ENCODE measurements at places on chromosomes 12 and 14.

DNA sequence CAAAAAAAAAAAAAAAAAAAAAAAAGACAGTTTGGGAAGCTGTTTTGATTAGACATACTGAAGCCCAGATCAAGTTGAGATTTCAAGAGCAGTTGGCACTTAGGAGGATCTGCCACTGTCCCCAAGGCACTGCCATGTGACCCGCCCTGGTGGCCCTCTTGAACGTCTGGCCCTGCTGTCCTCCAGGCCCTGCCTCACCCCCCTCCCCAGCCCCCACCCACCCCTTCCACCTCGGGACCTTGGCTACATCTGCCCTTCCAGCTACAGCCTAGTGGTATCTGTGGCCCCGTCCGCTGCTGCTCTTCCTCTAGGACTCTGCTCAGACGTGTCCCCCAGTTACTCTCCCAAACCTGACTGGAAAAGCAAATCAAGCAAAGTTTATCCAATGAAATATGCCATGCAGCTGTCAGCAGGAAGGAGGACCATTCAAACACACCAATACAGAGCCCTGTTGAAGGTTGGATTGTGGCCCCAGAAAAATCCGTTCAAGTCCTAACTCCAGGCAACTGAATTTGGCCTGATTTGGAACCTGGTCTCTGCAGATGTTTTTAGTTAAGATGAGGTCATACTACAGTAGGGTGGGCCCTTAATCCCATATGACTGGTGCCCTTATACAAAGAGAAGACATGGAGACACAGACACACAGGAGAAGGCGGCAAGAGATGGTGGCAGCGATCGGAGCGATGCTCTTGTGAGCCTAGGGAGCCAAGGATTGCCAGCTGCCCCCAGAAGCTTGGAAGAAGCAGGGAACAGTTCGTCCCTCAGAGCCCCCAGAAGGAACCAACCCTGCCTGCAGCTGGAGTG lies 17.7 kb downstream of the SLC25A29 start:
- no peak for DNase-seq

DNA sequence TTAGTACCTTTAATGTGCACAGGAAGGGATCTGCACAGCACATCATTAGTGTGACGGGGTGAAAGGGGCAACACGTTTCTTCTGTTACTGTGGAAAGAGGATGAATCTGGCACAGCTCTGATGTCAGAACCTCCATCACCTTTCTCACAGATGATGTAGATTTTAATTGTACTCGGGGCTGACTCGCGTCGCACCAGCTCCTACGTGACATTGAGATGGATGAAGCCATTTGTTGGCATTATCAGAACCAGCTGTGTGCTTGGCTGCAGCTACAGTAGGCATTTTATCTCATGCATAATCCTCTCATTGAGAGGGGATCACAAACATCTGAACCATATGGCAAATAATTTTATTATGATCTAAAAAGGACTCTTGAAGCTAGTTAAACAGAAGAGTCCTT lies 173.6 kb downstream of the PDZRN4 start:
- no peak for DNase-seq

- no peak for DNase-seq
Observed at GRCh38 chr12:3122841-3123678, 45.9 kb downstream of the TSPAN9 start.

DNA sequence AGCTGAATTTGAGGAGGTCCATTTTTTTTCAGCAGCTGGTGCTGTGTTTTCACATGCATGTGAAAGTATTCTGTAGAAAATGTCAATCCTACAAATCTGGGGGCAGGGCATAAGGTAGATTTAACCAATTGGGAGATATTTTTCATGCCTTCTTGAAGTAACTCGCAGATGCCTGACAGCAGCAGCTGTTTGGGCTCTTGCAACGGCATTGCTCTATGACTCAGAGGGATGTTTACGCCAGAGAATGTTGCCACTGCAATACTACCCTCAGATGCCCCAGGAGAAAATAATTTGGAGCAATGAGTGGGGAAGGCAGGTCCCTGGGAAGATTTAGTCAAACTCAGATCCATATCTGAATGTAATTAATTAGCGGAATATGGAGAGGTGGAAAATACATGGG lies 42.5 kb upstream of the MYBPC1 start:
- DNase-seq = no peak

GRCh38 chr14:102900631-102901571 lies 21.6 kb upstream of the AMN start:
- no peak for DNase-seq

DNA sequence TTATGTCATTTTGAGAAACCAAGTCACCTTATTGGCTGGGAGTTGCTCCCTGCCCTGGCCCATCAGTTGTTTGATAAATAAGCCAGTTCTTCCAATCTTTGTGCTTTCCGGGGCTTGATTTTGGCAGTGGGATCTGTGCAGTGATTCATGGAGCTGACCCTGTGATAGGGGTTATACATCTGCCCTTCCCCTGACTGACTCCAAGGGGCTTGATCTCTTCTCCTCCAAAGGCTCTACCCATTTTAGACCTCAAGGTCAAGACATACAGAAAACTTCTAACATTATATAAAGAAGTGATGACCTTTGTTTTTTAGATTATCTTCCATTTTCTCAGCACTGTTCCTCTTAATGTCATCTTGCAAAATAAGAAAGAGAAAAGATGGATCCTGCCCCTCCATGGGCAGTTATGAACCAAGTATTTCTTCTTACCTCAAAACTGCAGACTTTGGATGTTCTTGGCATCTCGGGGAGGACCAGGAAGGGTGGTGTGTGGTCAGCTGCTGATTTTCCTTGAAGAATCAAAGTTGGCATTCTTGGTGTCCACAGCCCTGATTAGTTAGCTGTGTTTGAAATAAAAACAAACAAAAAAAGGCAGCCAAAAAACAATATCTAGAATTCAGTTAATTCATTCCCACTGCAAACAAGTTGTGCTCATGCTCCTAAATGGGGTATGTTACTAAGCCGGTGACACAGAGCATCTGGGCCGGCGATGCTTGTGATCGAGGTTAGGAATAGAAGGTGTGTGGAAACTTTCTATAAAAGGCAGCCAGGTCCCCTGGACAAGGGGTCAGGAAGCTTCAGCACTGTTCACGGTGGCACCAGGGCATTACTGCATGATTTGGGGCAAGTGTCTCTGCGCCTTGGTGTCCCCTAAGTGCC lies 120.2 kb downstream of the SAMD4A start:
- DNase-seq = no peak

GRCh38 chr12:51926718-51927117 lies 19.4 kb downstream of the ACVRL1 start:
- DNase-seq = peak; percentile 48

GRCh38 chr14:93081876-93082570 lies 33.7 kb downstream of the ITPK1 start:
- DNase-seq = peak; percentile 6

- DNase-seq = no peak
Observed at GRCh38 chr12:9144730-9145106, 29.0 kb upstream of the A2M start.

- DNase-seq = no peak
Observed at GRCh38 chr12:8870586-8870985, 43.7 kb upstream of the PHC1 start.

DNA sequence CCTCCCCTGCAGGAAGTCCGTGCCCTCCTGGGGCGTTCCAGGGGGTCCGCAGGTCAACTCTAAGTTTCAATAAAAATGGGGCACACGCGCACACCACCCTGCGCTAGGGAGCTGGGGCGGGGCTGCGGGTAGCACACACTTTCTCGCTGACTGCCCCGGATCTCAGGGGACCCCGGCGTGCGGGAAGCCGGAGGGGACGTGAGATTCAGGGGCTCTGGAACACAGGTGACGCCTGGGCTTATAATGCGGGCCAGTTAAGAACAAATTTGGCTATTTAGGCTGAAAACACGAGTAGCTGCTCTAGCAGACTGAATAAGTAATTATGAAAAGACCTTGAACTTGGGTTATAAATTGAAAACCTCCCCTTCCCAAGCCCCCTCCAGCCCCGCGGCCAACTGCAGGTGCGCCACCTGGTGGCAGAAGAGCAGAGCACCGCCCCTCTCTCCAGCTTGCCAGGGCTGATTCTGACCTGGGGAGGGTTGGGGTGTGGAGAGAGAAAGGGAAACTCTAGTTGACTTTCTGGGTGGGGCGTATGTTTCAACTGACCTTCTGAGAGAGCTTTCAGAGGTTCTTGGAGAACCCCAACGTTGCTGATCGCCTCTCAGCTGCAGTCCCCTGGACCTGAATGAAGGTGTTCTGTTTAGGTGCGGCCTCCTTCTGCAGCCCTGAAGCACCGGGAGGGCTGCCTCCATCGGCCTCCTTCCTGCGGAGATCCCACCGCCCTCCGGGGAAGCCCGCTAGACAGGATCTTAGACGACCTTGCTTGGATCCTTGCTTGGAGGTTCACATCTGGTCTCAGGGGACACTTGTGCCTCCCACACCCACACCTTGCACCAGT lies 118.4 kb upstream of the EVL start:
- peak; percentile 28 for DNase-seq

DNA sequence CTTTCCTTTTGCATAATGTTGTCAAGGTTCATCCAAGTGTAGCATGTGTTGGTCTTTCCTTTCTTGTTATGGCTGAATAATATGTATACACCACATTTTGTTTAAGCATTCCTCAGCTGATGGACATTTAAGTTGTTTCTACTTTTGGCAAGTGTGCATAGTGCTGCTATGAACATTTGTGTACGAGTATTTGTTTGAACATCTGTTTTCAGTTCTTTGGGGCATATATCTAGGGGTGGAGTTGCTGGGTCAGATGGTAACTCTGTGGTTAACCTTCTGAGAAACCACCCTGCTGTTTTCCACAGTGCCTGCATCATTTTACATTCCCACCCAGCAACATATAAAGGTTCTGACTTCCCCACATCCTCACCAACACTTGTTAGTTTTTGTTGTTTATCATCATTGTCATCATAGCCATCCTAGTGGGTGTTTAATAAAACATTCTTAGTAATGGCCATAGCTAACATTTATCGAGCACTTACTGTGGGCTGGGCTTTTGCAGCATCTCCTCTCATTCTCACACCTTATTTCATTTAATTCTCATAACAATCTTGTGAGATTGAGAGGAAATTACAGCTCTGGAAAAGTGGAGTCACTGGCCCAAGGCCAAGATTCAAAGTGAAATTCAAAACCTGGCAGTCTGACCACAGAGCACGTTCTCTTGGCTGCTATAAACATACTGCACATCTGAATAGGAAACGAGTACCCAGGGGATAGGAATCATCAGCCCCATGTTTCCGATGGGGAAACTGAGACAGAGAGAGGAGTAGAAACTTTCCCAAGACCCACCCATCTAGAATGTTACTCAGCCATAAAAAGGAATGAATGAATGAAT lies 193.6 kb downstream of the KSR2 start:
- no peak for DNase-seq

GRCh38 chr14:20802341-20803084 lies at the start of gene RNASE1:
Gene RNASE1, minus strand, starts transcription at chr14:20802844. Its CDS starts 776 bp downstream, at chr14:20802068.
- no peak for DNase-seq

GRCh38 chr14:73725116-73726024 lies 11.2 kb upstream of the PNMA1 start:
- DNase-seq = no peak

DNA sequence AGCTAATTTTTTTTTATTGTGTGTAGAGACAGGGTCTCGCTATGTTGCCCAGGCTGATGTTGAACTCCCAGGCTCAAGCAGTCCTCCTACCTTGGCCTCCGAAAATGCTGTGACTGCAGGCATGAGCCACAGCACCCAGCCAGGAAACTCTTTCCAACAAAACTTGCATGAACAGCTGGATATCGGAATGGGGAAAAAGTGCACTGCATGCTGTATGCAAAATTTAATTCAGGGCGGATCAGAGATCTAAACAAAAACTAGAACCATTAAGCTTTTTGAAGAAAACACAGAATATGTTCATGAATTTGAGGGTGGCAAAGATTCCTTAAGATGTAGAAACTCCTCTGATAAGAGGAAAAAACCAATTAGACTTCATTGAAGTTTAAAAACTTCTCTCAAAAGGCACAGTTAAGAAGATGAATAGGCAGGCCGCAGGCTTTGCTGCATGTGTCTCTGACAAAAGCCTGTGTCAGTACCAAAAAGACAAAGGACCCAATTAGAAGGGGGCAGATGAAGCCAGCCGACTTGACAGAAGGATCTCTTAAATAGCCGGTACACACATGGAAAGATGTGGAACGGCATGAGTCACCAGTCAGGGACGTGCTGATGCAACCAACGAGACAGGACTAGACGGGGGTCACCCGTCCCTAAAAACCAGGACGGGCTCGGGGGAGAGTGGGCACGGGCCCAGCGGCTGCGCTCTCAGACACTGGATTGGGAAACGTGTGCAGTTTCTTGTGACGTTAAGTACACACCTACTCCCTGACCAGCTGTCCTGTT lies 34.8 kb upstream of the MMP17 start:
- no peak for DNase-seq

GRCh38 chr12:4762773-4763172 lies 42.6 kb downstream of the GALNT8 start:
- no peak for DNase-seq

DNA sequence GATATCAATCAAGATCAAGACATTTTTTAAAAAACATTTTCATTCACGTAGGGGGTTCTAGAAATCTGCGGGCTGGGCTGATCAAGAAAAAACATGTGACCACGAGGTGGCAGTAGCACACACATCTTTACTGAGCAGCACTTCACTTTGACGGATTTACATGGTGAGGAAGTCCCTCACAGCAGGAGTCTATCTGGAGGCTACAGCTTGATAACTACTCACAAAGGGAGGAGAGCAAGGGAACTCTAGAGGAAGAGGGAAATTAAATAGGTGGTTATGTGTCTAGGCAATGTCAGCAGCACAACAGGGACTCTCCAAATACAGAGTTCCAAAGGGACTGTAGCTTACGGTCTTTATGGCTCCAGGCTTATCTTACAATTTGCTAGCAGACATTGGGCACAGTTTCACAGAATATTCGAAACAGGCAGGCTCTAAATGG lies 248.1 kb downstream of the DPY19L2 start:
- no peak for DNase-seq

DNA sequence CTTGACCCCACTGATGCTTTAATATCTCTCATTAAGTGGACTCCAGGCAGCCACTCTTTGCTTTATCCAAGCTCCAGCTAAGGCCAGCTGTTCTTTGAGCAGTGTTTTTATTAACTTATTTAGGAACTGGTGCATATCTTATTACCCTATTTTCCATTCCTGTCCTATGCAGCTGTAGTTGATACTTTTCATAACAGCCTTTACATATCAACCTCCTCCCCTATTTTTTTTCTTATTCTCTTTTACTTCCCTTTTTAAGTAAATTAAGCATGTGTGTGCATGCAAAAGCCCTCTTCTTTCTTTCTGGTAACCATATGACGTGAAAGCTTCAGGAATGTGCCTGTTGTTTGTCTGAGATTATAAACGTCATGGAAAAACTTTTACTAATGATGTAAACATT lies 121.2 kb downstream of the PTPRQ start:
- DNase-seq = no peak

GRCh38 chr12:83904175-83904574 lies 1008.4 kb downstream of the SLC6A15 start:
- DNase-seq = no peak

Measured in activated CD4-positive, alpha-beta T cell treated with anti-CD3 and anti-CD28 coated beads, Interleukin-2, amount 50 U/mL, for 4 hours (primary cell).